ENCODE measurements at places on chromosomes 1 and 21.

GRCh38 chr1:38677311-38677710 lies 182.3 kb downstream of the RRAGC start:
- DNase-seq = no peak

DNA sequence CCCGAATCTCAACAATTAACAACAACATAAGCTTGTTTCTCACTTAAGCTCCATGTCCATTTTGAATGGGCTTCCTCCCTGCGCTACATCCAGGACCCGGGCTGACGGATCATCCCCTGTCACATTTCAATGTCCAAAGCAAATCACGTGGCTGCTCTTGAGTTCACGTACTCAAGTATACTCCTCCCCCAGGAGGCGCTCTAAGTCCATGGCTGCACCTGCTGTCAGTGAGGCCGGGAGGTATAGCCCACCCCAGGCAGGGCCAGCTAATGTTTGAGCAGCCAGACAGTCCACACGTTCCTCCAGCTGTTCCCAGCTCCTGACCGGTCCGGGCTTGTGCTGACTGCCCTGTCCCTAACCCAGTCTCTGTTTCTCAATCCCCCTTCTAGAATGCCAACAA lies 220.8 kb downstream of the SLC35F3 start:
- no peak for DNase-seq

DNA sequence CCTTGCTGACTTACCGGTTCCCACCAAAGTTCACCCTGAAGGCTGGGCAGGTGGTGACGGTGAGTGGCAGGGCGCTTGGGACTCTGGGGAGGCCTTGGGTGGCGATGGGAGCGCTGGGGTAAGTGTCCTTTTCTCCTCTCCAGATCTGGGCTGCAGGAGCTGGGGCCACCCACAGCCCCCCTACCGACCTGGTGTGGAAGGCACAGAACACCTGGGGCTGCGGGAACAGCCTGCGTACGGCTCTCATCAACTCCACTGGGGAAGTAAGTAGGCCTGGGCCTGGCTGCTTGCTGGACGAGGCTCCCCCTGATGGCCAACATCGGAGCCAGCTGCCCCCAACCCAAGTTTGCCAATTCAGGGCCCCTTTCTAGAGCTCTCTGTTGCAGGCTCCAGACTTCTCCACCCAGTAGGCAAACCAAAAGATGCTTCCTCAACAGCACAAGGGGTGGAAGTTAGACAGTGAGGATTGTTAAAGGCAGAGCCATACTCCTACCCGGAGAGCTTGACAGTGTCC lies 16.4 kb upstream of the SEMA4A start:
- DNase-seq = no peak

GRCh38 chr1:208101661-208102431 lies 142.3 kb downstream of the PLXNA2 start:
- no peak for DNase-seq

DNA sequence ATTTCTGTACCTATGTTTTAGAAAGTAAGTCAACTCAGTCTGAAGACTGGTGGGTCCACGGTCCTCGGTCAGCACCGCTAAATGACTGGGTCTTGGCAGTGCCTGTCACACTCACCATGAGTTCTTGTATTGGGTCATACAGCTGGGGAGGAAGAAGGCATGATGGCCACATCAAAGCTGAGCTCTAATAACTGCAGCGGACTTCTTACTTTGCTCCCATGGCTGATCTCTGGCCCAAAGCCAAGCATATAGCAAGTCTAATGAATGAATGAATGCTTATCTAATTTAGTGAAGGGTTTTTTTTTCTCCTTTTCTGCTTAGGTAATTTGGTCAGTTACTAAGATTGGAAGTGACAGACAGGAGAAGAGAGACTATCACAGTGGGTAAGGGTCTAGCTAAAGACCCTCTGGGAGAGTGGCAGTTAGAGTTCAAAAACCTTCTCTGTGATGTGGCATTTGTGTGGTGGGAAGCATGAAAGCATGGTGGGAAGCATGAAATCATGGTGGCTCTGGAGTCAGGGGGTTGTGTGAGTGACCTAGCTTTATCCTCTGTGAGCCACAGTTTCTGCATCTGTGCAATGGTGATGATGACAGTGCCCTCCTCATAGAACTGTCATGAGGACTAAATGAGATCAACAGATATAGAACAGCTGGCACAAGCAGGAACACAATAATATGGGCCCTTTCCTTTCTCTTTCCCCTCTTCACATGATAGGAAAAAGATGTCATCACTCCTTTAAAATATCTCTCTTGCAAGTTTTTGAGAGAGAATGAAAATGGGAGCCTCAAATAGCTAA lies 78.9 kb upstream of the JAK1 start:
- DNase-seq = no peak

- DNase-seq = peak; percentile 36
Measured at GRCh38 chr1:185343306-185343705, 26.3 kb upstream of the IVNS1ABP start.

DNA sequence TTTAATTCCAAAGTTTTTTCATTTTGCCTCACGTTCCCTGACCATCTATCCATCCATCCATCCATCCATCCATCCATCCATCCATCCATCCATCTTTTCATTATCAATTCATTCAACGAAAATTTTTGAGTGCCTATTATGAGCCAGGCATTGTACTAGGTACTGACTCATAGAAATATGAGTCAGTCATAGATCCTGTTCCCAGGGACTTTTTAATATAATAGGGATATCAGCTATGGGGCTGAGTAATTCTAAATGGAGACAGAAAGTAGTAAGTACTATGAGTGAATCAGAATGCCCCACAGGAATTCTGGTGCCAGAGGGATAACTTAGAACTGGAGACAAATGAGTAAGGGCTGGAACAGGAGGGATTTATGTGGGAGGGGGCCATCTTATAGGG lies 49.8 kb upstream of the GNG12 start:
- no peak for DNase-seq

GRCh38 chr21:46092811-46093667 lies 4.9 kb upstream of the COL6A2 start:
- DNase-seq = no peak

DNA sequence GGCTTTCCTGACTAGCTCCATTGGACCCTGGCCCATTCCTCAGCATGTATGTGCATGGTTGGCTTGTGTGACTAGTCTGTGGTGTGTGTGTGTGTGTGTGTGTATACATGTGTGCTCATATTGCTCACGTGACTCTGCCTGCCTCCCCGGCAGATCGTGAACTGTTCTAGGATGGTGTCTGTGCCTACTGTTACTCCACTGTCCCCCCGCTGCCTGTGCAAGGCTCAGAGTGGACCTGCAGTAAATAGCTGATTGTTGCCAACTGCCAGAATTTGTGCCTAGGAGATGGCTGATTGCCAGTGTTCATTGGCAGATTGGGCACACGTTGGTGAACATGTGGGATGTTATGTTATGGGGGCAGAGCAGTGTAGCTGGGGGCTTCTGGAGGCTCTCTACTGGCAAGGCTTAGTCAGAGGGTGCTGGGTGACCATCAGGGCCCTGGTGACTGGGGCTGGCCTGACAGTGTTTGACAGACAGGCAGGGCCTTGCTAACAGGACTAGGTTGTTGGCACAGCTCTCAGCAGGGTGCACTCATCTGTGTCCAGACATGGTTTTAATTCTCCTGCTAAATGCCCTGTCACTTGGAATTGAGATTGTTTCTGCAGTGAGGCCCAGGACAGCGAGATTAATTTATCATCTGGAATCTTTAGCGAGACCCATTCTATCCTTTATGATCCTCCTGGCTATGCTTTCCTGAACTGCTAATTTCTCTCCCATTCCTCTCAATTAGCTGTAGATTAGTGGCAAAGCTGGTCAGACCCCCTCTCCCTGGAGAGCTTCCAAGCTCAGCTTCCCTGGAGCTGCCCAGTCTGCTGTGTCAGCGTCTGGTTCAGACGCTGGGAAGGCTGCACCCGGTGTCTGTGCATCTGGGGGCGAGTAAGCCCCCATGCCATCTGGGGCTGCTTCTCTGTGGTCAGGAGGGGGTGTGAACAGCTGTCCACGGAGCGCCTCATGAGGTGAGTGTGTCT lies 20.8 kb downstream of the SLC6A17 start:
- DNase-seq = no peak

- no peak for DNase-seq
Measured at GRCh38 chr1:96464066-96464465, 257.5 kb upstream of the PTBP2 start.

DNA sequence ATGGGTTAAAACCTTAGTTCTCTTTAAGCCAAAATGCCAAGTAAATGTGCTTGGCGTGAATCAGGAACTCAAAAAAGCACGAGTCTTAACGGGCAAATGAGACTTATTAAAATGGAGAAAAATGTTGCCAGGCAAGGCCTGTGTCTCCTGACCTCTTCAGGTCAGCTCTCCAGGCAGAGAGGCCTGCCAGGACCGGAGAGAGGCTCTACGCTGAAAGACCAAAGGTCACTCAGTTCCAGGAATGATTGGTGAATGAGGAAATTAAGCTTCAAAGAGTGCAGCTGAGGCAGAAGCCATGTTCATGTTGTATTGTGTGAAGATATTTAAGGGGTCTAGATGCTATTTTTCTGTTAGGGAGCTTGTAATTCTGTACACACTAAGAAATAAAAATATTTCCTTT lies 66.6 kb downstream of the SPAG17 start:
- no peak for DNase-seq

Data from amygdala (tissue), 56 donors.